ENCODE measurements at places on chromosomes 2 and 18.

- no peak for DNase-seq
These were observed 425.3 kb downstream of the ZEB2 start for GRCh38 chr2:144094408-144095151.

DNA sequence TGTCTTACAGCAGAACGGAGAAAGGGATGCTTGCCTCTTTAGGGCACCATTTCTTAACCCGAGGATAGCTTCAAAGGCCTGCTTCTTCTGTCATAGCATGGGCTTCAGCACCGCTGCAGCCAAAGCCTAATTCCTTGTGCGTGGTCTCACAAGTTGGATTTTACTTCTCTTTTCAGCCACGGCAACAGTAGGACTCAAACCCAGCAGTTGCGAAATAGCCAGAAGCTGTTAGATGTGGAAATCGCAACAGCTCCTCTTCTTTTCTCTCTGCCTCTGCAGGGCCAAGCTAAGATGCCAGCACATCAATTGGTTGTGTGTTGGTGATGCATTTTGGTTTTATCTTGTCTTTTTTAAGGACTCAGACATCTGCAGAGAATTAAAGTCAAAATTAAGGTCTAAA lies 3.1 kb downstream of the NRXN1 start:
- no peak for DNase-seq

- peak; percentile 83 for DNase-seq
These were observed 28.0 kb upstream of the SMIM21 start for GRCh38 chr18:75455249-75456198.

GRCh38 chr18:35088921-35089320 lies 47.7 kb downstream of the MAPRE2 start:
- DNase-seq, result no peak

DNA sequence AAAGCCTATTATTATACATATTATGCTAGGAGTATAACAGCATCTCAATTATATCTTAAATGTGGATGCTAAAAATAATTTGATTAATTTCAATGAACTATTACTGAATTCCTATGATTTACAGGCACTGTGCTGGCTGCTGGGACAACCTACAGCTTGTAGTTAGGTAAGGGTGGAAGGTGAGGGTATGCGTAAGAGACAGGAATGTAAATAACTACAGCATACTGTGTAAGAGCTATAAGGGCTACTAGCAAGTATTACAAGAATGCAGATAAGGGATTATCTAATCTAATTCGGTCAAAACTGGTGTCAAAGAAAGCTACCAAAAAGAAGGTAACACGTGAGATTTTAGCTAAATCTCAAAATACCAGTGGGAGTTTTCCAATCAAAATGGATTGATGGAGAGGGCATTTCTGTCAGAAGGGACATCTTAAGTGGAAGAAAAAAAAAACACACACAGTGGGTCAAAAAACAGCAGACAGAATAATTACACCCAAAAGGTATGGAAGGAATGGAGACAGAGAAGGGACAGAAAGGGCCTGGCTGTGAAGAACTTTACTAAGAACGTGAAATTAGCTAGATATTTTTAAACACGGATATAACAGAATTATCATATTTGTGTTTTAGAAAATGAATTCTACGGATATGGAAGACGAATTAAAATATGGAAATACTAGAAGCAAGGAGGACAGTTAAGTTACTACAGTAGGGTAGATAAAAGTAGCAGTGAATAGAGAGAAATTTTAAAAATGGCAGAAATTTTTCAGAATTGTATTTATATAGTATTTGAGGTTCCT lies 47.1 kb downstream of the STRN start:
- DNase-seq, result no peak

DNA sequence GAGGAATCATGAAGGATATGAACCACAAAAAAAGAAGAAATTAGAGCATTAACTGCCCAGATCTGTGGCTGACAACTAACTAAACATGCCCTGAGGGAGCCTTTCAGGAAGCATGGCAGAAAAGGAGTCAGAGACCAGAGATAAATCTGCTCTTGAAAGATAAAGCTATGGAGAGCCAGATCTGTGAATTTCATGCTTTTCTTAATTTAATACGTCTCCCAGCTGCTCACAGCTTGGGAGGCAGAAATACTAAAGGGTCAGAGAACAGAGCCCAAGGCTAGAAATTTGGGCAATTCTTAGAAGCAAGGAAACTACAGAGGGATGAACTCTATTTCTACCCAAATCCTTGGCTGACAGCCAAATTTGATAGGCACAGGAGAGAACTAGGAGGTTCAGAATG lies 223.0 kb upstream of the DPP10 start:
- no peak for DNase-seq

- DNase-seq, result no peak
These were observed 260.5 kb downstream of the ATAD2B start for GRCh38 chr2:23666241-23666979.

GRCh38 chr2:86592547-86593230 lies 29.4 kb upstream of the CHMP3 start:
- no peak for DNase-seq

GRCh38 chr2:227160164-227160563 lies 3.8 kb downstream of the COL4A4 start:
- DNase-seq, result peak; percentile 4

DNA sequence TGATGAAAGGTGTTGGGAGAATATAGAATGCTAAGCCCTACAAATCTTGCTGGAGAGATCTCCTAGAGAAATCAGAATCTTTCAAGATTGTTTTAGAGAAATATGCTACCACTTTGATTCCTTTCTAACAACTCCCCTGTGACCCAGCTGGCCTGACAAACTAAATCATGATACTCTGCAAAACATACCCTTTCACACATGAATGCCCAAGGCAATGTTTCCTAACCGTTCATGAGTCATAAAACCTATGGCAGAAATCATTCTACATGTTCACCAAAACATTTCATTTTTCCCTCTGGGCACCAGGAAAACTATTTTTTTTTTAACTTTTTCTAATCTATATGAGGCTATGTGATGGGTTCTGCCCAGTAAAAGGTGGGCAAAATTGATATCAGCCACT lies 77.8 kb upstream of the SETBP1 start:
- no peak for DNase-seq

DNA sequence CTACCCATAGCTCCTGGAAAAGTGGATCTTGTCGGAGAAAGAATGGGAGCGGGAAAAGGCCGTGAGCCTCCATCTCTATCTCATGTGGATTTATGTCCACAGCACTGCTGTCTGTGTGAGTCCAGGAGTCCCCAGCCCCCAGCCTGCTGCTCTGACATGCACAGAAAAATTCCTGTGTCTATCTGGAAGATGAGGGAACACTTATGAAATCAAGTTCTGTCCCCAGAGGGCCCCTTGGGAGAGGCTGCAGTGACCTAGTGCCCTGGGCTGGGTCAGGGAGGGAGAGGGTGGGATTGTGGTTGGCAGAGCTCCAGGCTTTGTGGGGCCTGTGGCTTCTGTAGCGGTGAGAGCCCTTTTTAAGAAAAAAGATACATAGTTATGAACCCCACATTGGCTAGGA lies 37.6 kb downstream of the HJURP start:
- no peak for DNase-seq

- DNase-seq, result no peak
These were observed 144.0 kb downstream of the ACOXL start for GRCh38 chr2:110876167-110876999.

GRCh38 chr2:241522477-241522876 lies 14.1 kb upstream of the STK25 start:
- DNase-seq, result no peak

DNA sequence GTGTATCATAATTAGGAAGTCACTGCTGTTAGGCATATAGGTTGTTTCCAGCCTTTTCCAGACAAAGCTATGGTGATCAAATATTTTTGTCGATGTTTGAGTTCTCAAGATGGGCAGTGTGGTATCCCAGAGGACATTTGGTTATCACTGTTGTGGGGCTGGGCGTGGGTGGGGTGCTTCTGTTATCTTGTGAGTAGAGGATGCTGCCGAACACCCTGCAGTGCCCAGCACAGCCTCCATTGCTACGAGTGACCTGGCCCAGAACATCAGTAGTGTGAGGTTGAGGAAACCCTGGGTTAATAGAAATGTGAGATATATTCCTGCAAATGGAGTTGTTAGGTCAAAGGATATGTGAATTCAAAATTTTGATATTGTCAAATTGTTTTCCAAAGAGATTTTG lies 33.2 kb downstream of the ZNF236 start:
- DNase-seq, result no peak

DNA sequence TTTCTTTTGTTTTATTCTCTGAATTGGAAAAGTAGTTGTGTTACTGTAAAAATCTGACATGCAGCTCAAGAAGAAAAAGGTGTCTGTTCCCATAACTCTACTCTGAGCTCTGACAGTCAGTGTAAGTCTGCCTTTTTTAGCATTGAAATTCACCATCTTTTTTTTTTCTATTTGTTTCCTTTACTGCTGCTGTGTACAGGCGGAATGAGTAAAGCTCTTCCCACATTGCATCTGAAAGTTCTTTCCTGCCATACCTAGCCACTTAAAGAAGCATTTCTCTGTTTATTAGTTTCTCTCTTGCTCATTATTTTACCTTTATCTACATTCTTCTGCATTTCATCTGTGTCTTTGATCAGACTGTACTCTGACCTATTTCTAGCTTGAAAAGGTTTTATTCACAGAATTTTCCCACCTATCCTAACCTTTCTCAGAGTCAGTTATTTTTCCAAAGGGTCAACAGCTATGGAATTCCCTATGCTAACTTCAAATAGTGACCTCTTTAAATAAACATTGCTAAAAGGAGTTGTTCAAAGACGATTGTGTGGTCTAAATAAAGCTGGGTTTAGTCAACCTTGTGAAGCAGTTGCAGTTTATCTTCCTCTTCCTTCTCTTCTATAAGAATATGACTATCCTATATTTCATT lies 1303.1 kb upstream of the ZEB2 start:
- DNase-seq, result no peak

- DNase-seq, result no peak
These were observed 574.6 kb downstream of the ERBB4 start for GRCh38 chr2:211963969-211964368.

DNA sequence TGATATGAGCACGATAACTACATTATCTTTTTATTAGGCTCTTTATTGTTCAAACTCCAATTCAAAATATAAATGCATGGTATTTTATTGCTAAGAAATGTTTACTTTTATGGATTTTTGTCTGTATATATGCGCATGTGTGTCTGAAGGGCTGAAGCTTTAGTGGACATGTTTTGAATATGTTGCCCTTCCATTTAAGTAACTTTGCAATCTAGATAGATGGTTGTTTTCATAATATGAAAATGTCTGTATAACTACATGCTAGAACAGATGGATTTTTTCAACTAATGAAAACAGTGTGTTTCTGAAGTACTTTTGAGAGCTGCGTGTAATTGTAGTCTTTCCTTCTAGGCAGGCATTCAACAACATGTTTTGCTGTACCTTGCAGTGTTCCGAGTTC lies 18.7 kb downstream of the DCAF17 start:
- DNase-seq, result no peak

DNA sequence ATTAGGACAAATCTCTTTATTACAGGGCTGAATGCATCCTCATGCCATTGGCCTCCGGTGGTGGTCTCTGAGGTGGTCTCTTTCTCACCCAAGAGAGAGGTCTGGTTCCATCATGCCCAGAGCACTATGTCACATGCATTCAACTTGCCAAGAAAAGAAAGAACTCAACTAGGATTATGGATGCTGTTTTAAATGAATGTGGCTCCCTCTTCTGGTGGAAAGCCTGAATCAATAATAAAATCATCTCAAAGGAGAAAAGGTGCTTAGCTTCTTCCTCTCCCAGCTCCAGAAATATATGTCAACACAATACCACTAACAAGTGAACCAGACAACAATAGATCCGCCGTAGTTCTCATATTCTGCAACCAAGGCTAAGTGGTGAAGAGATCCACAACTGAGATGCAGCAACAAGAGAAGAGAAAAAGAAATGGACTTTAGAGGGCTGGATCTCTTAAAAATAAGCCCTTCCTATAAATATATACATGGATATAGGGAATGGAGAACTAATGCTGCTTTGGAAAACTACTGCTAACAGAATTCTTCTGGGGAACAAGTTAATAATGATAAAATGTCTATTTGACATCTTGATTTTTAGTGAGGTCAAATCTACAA lies 396.8 kb downstream of the NCKAP5 start:
- no peak for DNase-seq

GRCh38 chr2:27003857-27004256 lies 28.9 kb upstream of the TMEM214 start:
- DNase-seq, result no peak

DNA sequence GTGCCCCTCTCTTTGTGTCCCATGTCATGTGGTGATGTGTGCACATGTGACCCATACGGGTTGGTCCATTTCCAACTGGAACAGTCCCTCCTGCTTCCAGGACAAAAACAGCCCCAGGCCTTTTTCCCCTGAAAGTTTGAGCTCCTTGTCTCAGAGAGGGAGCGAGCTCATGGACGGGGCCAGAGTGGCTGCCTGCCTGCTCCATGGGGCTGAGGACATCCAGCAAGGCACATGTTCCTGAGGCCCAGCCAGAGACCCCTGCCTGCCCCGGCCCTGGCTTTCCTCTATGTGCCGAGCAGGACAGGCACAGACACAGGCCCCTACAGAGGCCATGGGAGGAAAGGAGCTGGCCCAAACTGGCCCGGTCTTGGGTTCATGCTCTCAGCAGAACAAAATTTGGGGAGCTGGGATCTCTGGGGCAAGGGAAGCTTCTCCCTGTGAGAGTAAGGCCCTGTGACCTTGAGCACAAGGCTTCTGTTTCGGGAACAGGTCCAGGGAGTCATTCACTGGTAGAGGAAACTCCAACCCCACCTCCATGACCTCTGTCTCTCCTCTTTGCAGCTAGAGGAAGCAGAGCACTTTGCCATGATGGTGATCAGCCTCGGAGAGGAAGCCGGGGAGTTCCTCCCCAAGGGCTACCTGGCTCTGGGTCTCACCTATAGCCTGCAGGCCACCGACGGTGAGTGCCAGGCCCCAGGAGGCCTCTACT lies 105.8 kb upstream of the MCFD2 start:
- DNase-seq, result no peak

DNA sequence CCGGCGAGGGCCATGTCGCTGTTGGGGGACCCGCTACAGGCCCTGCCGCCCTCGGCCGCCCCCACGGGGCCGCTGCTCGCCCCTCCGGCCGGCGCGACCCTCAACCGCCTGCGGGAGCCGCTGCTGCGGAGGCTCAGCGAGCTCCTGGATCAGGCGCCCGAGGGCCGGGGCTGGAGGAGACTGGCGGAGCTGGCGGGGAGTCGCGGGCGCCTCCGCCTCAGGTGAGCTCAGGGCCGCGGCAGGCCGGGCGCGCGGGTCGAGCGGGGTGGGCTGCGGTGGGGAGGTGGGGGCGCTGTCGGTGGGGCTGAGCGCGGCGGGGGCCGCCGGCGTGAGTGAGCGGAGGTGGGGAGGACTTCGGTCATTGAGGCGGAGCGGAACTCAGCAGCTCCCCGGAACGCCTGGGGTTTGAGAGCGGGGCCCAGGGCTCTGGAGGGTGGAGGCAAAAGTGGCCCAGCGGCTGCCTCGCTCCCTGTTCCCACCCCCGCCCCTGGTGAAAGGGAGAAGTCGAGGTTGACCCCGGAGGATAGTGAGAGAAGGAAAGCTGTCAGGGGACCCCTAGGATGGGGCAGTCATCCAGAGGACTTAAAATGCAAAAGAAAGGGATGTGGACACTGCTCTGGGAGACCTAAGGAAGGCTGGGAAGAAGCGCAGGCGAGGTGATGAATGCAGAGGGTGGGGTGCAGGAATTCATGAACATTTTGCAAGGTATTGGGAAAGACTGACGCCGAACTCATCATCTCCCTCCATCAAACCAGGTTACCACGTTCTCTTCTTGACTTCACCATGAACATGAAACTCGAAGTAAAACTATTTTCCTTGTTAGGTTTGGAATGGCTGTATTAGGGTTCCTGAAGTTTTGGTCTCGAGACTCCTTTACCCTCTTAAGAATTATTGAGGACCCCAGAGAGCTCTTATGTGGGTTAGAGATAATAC lies 633 bp downstream of the MALT1 start:
- DNase-seq, result peak; percentile 58

Measured in lung (tissue), 17 donors.